ENCODE measurements at places on chromosomes 2 and 18.

DNA sequence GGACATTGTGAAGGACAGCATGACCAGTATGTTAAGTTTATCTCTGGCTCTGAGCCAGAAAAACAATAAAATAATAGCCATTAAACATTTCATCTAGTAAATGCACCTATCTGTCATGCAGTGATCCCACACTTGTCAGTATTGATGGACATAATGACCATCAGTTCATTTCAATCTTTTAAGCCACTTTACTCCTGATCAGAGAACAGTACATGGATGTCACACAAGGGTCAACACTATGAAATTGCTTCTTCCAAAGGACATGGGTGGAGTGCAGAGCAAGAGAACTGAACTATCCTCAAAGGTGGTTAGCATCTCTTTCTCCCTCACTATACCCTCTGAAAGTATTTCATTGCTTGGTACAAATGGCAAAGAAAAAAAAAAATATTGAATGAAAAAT is 816.0 kb upstream of the GYPC start:
- DNase-seq = no peak

DNA sequence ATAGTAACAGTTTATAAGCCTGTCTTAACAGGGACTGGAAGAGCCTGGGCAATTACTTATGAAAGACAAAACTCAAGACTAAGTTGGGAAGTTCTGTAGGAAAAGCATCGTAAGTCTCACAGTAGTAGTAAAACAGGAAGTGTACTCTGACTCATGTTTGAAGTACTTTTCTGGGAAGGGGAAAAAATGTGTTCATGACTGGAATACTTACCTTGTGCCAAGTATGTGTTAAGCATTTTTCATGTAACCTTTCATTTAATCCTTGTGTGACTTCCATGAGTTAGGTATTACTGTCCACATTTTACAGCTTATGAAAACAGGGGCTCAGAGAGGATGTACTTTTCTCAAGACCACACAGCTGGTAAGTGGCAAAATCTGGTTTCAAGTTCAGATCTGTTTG is 13.7 kb upstream of the SKOR2 start:
- no peak for DNase-seq

DNA sequence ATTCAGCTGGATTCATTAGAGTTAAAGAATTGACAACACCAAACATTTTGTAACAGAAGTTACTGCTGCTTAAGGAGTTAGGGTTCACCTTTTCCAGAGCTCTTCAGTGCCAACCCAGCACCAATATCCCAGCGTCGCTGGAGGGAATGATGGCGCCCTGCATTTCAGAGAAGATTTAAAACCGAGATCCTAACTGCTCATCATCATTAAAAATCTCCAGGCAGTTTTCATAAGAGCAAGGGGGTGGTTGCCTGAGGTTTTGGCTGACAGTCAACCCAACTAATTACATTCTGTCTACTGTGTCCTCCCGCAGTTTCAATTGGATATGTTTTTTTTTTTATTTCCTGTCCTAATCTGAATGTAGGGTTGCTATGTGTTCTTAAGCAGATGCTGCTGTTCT is 509.6 kb upstream of the TCF4 start:
- DNase-seq = no peak

DNA sequence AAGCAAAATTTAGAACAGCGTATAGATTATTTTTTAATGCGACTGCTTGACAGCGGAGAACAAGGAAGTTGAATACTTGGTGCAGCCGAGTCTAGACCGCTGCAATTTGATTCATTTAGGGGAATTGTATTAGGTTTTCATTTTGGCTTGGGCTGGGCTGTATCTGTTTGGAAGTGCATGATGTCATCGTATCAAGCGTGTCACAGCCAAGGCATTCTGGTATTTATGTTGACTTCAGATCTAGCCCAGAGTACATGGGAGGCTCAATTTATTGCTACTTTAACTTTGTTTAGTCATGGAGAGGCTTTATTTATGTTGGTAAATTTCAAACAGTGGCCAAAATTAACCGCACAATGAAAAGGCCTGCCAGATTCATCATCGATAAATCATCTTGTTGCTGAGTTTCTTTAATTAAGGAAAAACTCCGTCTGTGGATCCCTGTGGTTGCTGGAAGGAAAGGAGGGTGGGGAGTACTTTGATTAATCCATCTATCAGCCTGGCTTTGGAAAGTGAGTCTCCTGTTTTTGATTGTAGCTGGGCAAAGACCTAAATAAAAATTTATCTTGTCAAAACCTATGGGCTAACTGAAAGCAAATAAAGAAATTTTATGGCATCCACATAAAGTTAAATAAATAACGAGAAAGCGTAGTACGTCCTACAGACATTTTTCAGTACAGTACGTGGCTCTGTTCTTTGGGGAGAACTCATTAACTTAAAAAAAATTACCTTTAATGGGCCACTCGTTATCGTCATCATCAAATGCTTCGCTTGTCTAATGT is 230.4 kb upstream of the SPRED2 start:
- no peak for DNase-seq

- no peak for DNase-seq
Observed at GRCh38 chr2:217481577-217481976, 521.2 kb downstream of the TNS1 start.

DNA sequence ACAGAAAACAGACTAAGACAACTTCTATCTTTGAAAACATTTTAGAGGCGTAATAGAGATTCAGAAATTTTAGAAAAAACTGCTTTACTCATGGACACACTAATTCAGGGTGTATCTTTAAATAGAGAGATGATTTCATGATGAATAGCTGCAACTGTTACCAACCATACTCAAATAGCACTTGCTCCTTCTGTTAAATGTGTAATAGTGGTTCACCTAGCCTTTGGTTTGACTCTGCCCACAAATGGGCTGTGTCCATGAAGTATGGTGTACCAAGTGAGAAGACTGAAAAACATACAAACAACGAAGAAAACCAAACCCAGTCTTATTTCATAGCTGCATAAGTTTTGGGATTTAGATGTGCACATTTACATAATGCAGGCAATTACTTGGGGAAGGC is 610.6 kb downstream of the PLCL1 start:
- no peak for DNase-seq

- DNase-seq = no peak
Observed at GRCh38 chr2:235092433-235093223, 140.8 kb downstream of the SH3BP4 start.

DNA sequence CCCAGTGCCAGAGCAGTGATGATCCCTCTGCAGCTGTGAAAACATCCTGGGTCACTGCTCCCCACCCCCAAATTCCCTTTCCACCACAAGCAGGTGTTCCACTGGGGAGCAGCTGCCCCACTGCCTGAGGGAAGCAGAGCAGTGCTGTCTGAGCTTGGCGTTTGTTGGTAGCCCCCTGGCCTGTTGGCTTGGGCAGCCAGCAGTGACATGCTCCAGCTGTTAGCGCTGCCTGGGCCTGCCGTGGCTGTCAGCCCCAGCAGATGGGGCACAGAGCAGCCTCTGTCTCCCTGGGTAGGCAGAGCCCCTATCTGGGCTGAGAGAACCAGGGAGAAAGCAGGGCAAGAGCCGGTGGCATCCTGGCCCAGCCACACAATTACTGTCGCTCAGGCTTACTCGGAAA is 247.7 kb downstream of the GLI2 start:
- no peak for DNase-seq

- no peak for DNase-seq
Observed at GRCh38 chr2:88626171-88627054, 851 bp downstream of the EIF2AK3 start.

DNA sequence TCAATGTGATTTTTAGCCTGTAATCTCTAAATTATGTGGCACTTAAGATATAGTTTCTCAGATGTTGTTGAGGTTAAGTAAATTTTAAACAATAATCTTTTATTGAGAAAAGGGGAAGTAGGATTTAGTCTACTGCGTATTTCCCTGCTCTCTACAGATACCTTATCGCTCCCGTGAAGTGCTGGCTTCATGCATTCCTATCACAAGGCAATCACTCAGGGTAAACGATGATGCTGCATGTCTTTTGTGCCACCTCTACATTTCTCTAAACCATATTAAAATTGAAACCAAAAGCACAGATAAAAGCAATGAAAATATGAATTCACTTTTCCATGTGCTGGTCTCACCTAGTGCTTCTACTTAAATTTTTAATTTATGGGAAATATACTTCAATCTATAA is 14.4 kb upstream of the RPE start:
- DNase-seq = no peak

- no peak for DNase-seq
Observed at GRCh38 chr2:193141-193671, 70.6 kb downstream of the SH3YL1 start.

- no peak for DNase-seq
Observed at GRCh38 chr2:55175254-55176093, 56.6 kb downstream of the CLHC1 start.

- no peak for DNase-seq
Observed at GRCh38 chr2:201707753-201708152, 9.3 kb upstream of the MPP4 start.

All from stimulated activated CD8-positive, alpha-beta memory T cell treated with anti-CD3 and anti-CD28 coated beads, Interleukin-15, amount 100 ng/mL, for 24 hours (primary cell).